ENCODE measurements at places on chromosomes 6 and 20.

- DNase-seq = no peak
These were observed 73.4 kb upstream of the TAB2 start for GRCh38 chr6:149244105-149244504.

DNA sequence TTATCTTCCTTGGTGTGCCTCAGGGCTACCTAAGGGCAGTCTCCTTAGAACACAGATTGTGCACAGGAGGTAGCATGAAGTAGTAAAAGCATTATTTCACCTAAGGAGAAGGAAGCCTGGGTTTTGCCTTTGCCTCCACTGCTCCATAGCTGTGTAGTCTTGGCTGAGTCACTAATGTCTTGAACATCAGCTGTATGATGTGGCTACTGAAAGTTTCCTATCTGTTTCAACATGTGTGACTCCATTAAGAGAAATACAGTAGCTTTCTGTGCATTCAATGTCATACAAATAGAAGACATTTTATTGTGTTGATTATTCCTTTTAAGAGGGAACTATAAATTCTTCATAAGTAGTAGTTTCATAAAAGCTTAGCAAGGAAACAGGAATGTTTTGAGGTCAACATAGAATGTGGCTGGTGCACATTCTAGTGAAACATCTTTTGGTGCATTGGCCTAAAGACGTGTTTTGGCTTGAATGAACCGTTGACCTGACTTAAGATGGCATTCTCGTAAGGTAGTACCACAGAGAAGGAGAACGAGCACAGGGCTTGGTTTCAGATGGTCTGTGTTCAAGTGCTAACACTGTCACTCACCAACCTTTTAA, 70.6 kb downstream of the CTNNBL1 start:
- DNase-seq = no peak

DNA sequence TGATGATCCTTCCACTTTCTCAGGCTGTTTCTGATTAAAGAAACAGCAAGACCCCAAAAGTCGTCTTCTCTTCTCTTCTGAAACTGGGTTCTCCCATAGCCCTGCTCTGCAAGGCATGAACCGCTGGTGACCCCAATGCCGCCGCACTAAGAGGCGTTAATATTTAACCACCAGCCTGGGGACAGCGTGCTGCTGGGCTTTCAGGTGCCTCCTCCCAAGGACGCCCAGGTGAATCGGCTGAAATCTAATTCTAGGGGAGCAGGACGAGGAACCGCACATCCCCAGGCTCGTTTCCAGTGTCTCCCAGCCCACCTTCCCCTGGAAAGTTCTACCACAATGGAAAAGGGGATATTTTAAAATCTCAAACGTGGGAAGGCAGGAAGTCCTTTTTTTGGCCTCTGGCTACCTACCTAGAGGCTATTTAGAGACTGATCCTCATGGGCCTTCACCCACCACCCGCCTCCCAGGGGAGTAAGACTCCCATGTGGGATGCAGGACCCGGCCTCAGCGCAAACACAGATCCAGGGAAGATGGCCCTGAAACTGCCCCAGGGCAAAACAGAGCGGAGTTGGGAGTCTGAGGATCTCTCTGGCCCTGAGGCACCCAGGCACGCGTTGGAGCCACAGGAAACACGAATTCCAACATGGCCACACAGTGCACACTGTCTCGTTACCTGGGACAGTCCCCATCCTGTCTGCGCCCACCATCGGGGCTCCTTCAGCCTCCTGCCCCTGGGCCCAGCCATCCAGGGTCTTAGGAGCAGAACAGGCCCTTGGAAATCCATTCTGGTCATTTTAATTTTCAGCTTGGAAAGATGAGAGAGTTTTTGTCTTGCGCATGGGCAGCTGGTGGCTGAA, 56.2 kb downstream of the BMP7 start:
- no peak for DNase-seq

DNA sequence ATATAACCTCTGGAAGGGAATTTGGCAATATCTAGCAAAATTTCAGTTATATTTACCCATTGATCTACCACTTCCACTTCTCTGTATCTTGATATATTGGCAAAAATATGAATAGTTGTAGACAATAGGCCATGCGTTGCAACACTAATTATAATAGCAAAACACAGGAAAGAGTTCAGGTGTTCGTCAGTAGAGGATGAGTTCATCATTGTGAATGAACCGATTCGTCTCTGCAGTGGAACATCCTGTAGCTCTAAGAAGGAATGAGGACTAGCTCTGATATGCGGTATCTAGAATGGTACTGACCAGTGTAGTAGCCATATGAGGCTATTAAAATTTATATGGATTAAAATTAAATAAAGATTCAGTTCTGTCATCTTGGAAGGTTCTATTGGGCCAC, 8.3 kb downstream of the FAM83D start:
- no peak for DNase-seq

- no peak for DNase-seq
These were observed 81.4 kb downstream of the NRSN1 start for GRCh38 chr6:24207413-24207812.
